ENCODE measurements at places on chromosomes 11 and 22.

GRCh38 chr22:26734339-26735018, 77.1 kb downstream of the MIAT start:
- DNase-seq, result no peak

- DNase-seq, result no peak
Measured at GRCh38 chr22:28395920-28396753, 283.5 kb downstream of the TTC28 start.

GRCh38 chr11:3939651-3940190, 84.3 kb downstream of the STIM1 start:
- DNase-seq, result no peak

DNA sequence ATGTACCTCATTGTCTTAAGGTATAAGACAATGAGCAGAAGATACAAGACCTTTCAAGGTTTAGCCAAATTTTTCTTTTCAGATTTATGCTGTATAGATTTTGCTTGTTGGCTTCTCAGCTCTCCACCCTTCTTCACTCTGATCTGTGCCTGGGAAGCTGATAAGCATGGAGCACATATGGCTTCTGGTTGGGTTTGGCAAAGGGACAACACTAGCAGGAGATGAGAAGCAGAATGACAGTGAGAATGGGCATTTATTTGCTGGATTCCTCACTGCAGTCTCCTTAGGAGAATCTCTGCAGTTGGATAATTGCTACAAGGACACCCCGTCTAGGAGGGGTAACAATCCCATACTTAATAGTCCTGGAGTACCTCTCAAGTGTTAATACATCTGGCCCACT, 474.8 kb upstream of the CCDC90B start:
- DNase-seq, result no peak

DNA sequence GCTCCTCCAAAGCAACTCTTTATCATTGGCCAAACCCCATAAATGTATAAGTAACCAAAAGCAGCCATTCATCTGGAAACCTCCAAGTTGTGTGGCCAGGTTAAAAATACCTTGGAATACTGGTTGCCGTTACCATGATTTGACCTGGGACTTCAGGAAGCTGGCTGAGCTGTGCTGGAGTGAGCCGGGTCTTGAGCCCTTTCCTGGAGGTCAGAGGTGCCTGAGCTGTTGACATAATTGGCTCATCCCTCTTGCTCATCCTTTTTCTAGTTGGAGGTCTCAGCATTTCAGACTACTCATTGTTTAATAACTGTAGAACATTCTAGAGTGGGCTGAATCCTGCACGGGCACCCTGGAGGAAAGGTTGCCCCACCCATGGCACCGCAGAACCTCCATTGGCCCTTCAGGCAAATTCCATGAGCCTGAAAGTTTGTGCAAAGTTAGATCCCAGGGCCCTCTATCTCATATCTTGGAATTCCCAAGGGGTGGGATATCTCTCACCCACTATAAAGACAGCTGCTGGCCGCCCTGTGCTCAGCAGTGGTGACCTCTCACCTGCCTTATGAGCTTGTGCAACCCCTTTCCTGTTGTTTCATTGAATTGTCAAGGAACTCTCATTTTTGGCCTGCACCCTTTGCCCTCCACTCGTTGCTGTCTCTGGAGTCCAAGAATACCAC, 77.0 kb downstream of the C22orf31 start:
- DNase-seq, result no peak

DNA sequence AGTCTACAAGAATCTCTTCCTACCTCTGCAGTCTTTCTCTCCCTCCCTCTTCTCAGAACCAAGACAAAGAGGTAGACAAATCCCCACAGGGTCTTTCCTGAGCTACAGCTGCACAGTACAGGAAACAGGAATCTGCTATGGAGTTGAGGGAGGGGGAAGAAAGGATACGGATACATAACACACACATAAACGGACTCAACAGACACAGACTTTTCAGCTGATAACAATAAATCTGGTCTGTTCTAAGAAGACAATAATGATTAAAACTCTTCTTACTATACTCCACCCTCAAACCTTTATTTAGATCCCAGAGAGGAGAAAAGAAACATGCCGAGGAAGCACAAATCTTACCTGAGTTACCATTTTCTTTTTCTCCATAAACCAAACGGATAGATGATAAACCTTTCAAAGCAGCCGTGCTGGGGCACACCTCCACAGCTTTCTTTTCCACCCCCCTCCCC, 122.2 kb downstream of the APOL5 start:
- DNase-seq, result no peak

GRCh38 chr22:50244420-50245213, at the start of gene TUBGCP6:
Gene TUBGCP6, minus strand, starts transcription at chr22:50245023. Its CDS starts 564 bp downstream, at chr22:50244459.
- peak; percentile 95 for DNase-seq

GRCh38 chr11:67648140-67648795, 2.3 kb downstream of the ACY3 start:
- DNase-seq, result peak; percentile 94

GRCh38 chr22:47620391-47620790, 857.9 kb downstream of the TBC1D22A start:
- DNase-seq, result no peak

DNA sequence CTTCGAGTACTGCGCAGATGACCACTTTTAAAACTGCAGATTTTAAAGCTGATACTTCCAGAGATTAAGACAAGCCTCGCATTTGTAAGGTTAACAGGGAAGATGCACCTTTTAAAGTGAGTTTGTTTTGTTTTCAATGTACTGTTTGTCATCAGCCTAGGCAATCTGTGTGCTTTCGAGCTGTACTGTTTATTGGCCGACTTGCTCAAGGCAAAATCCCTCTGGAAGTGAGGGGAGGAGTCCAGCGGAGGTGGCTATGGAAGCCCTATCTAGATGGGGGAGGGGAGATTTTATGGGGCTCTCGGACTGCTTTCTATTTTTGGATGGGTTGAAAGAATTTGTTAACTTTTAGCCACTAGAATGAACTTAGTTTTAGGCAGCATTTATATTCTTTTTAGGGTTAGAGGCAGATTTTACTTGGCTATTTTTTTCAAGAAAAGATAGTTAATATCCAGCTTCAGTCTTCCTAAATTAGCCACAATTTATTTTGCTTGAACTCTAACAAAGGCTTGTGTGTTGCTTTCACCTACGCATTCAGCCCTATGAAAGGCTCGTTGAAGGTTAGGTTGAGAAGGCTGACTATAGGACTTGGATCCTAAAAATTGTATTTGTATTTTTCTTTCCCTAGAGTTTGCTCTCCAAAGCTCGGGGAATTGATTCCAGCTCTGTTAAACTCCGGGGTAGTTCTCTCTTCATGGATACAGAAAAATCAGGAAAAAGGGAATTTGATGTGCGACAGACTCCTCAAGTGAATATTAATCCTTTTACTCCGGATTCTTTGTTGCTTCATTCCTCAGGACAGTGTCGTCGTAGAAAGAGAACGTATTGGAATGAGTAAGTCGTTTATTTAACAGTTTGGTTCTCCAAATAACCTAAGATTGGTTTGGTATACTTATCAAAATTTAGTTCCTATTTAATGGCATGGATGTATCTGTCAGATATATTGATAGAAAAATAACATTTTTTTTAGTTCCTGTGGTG, 2.1 kb downstream of the WEE1 start:
- DNase-seq, result peak; percentile 47

- DNase-seq, result peak; percentile 88
Measured at GRCh38 chr11:5689551-5689983, at the start of gene TRIM22. Gene TRIM22, plus strand, starts transcription at chr11:5689790. Its CDS starts 6,443 bp downstream, at chr11:5696233.

GRCh38 chr22:23938328-23939016, 22.5 kb downstream of the GSTT2B start:
- DNase-seq, result no peak

DNA sequence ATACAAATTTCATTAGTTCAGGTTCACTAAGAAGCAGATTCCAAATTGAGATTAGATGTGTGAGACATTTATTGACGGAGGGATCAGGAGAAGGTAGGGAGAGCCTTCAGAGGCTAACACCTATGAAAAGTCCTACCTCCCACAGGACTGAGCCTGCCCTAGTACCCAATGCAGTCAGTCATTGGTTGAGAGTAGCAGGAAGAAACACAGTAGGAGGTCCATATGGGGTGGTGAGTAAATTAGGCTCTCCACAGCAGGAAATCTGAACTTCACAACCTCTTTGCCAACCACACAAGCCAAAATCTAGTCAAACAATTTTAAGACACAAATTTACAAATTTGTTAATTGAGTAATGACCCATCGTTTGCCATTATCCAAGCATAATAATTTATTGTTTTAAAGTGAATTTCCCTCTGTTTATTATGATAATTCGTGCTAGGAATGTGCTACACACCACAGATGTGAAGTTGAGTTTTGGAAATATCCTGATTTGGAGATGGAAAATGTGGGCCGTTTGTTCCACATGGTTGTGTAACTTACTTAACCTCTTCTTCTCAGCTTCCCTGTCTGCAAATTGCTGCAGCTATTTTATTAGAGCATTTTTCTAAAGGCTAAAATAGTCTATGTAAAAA, 542.1 kb downstream of the ETS1 start:
- no peak for DNase-seq

- DNase-seq, result no peak
Measured at GRCh38 chr11:134173296-134173695, 50.5 kb downstream of the NCAPD3 start.

GRCh38 chr11:72833811-72834493, 19.7 kb downstream of the ATG16L2 start:
- peak; percentile 4 for DNase-seq

GRCh38 chr11:102582140-102582539, 43.0 kb downstream of the MMP20 start:
- no peak for DNase-seq

- no peak for DNase-seq
Measured at GRCh38 chr11:78332174-78332866, 85.3 kb downstream of the GAB2 start.

GRCh38 chr22:24504540-24504939, 9.4 kb downstream of the UPB1 start:
- no peak for DNase-seq

DNA sequence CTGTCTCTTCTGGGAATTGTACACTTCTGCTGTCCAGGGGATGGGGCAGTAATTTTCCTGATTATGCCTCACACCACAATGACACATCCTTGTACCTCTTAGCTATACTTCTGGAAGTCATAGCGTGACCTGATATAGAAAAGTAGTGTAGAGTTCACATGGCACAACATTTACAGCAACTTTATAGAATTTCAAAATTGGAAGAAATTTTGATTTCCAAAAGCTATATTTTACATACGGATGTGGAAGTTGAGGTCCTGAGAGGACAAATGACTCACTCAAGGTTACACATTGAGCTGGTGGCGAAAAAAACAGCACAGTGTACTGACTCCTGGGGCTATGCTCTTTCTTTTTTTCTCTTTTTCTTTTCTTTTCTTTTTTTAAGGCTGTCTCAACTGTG, 6.3 kb upstream of the CYP2R1 start:
- DNase-seq, result no peak

DNA sequence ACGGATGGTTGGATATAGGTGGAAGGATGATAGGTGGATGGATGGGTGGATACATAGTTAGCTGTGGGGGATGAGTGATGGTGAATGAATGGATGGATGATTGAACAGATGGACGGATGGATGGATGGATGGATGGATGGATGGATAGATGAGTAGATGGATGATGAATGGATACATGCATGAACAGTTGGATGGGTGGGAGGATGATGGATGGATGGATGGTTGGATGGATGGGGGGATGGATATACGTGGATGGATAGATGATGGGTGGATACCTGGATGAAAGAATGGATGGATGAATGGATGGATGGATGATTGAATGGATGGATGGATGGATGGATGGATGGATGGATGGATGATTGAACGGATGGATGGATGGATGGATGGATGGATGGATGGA, 68.4 kb upstream of the PRR5 start:
- DNase-seq, result no peak

DNA sequence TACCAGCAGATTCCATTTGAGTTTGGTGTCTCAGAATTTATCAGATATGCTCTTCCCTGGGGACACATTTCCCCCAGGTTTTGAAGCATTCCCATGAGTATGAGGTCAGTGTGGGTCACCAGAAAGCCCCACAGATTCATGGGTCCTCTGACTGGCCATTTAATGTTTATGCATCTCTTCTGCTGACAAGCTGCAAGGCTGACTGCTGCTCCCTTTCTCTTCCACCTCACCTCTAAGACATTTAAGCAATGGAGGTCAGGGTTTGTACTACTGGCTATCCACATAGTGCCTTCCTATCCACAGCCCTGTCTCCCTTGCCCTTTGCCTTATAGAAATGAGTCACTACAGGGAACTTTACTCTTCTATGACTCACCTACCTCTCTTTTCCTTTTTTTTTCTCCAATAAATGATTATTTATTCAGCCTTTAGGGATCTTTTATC, 106.0 kb upstream of the TIMP3 start:
- DNase-seq, result no peak

- DNase-seq, result no peak
Measured at GRCh38 chr11:73598719-73599379, 937 bp upstream of the FAM168A start.

- DNase-seq, result no peak
Measured at GRCh38 chr22:19951346-19951745, 9.7 kb upstream of the TXNRD2 start.

GRCh38 chr22:20079745-20080444, at the start of gene DGCR8:
Gene DGCR8, plus strand, starts transcription at chr22:20080241. Its CDS starts 5,723 bp downstream, at chr22:20085964.
- DNase-seq, result peak; percentile 84

GRCh38 chr11:36233204-36233603, 56.0 kb downstream of the COMMD9 start:
- DNase-seq, result no peak

DNA sequence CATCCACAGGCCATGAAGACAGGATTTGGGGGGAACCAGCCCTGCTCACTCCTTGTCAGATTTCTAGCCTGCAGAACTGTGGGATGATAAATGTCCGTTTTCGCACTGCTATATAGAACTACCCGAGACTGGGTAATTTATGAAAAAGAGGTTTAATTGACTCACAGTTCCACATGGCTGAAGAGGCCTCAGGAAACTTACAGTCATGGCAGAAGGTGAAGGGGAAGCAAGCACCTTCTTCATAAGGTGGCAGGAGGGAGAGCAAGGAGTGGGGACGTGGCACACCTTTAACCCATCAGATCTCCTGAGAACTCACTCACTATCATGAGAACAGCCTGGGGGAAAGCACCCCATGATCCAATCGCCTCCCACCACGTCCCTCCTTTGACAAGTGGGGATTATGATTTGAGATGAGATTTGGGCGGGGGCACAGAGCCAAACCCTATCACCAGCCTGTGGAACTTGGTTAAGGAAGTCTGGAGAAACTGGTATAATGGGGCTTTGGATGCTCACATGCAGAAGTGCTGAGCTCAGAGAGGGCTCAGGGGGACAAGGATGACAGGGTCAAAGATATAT, 50.7 kb downstream of the MYEOV start:
- DNase-seq, result no peak

GRCh38 chr11:61908730-61909316, 8.5 kb downstream of the RAB3IL1 start:
- DNase-seq, result no peak

GRCh38 chr11:82675838-82676237, 57.8 kb downstream of the FAM181B start:
- DNase-seq, result peak; percentile 65

GRCh38 chr11:126601550-126602215, 246.2 kb downstream of the ST3GAL4 start:
- DNase-seq, result no peak

DNA sequence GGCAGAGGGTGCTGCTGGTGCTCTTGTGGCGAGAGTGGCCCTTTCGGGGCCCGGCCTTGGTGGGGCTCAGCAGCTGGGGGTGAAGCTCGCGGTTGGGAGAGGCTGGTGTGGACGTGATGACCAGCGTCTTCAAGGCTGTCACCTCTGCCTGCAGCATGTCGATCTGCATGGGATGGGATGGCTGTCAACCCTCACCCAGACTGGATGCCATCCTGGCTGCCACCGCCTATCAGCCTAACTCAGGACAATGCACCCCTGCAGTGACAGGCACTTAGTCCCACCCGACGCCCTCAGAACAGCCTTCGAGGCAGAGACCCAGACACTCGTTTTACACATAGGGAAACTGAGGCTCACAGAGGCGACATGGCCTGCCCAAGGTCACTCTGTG, 10.8 kb downstream of the RAB3IL1 start:
- DNase-seq, result no peak
